ENCODE measurements at places on chromosomes 2 and 18.

DNA sequence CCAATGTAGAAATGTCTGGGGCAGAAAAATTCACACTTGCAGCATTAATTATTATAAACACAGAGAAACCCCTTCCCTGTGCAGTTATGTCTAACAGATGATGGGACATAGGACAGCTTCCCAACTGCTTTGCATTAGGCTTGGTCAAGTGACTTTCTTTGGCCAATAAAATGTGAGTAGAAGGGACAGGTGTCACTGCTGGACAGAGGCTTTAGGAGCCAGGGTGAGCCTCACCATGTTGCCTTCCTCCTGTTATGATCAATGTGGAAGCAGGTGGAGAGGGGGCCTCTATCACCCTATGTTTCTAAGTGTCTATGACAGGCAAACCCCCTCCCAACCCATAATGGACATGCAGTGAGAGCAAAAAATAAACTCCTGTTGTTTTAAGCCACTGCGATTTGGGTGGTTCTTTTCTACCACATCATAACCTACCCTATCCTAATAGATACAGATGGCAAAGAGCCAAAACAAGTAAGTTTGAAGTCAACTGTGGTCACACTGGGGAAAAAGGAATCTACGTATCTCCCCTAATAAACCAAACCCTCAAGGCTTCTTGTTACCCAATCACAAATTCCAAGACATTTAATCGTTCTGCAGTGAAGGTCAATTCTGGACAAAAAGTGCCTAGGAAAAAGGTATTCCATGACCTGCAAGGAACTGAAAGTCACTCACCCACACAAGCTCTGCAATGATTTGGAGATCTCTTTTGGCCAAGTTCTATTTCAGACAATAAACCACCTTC, 28.6 kb upstream of the POU3F3 start:
- no peak for DNase-seq

DNA sequence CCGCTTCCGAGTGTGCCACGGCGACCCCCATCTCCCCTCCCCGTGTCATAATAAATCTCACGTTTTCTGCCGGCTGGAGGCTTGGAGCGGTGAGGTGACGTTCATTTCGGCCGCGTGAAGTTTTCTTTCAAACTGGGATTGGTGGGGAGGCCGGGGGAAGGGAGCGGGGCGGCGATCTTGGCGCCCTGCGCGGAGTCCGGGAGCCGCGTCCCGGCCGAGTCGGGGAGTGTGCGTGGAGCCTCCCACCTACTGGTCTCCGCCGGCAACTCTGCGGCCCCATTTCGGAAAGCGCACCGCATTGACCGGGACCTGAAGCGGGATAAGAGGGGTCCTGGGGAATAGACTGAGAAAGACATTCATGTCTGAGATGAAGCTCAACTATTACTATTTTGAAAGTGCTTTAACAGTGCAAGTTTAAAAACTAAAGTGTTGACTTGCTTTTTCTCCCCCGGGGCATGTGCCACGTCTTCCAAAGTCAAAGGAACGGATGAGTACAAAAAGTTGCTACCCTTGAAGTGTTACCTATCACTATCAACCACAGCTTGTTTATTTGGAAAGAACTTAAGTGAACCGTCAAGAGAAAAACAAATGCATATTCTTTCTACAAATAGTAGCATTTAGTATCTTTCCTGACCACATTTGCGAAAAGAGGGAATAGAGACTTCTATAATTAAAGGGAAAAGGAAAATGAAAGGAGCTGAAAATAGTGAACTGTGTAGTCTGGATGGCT, 818 bp upstream of the IKZF2 start:
- DNase-seq = peak; percentile 9

- DNase-seq = no peak
Measured at GRCh38 chr2:144213797-144214196, 306.1 kb downstream of the ZEB2 start.

- DNase-seq = no peak
Measured at GRCh38 chr2:232053777-232054176, 92.3 kb downstream of the DIS3L2 start.

- DNase-seq = no peak
Measured at GRCh38 chr2:1482253-1482675, 69.0 kb downstream of the TPO start.

GRCh38 chr2:233979748-233980147, 62.6 kb downstream of the TRPM8 start:
- no peak for DNase-seq

DNA sequence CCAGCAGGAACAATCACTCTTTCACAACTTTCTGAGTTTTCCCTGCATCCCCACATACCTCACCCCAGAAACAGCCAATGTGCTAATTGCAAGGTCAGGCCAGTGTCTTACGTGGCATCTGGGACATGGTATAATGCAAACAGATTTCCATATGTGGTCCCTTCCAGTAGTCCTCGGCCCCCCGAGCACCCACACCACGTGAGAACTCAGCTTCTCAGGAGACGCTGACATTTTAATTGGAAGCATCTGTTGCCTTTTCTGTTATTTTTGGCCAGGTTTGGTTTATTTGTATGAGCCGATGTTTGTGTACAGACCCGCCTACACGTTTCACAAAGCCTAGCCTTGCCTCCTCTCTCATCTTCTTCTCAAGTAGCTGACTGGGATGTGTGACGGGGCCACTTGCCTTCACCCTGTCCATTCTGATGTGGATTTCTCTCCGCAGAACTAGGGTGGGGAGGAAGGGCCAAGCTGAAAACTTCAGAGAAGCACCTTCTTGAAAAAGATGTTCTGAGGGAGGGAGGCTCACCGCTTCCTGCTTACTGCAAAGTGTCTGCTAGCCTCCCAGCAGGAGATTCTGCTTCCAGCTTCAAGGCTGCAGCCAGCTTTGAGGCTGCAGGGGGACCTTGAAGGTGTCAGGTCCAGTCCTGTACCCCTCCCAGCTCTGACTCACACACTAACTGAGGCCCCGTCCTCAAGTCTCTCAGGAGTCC, 109.6 kb upstream of the SLC14A2 start:
- no peak for DNase-seq
